GM19239 (cell line): ENCODE measurements at places on chromosomes 11 and 22.

DNA sequence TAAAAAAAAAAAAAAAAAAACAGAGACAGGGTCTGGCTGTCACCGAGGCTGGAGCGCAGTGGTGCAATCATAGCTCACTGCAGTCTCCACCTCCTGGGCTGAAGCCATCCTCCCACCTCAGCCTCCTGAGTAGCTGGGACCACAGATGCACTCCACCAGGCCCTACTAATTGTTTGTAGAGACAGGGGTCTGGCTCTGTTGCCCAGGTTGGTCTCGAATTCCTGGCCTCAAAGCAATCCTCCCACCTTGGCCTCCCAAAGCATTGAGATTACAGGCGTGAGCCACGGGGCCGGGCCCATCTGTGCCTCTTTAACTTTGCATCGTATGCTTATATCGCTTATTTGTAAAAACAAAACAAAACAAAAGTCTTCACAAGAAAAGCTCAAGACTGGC, 3.1 kb downstream of the CPT1A start:
- DNase-seq: no peak

GRCh38 chr22:48376428-48376827, 1451.2 kb downstream of the BRD1 start:
- DNase-seq: no peak

- peak; percentile 28 for DNase-seq
Measured at GRCh38 chr11:13487661-13488030, 8.2 kb downstream of the PTH start.

- DNase-seq: no peak
Measured at GRCh38 chr22:48306284-48306683, 1521.4 kb downstream of the BRD1 start.

GRCh38 chr22:42025421-42025820, 26.8 kb downstream of the WBP2NL start:
- no peak for DNase-seq

GRCh38 chr22:44532552-44532951, 34.5 kb upstream of the RTL6 start:
- no peak for DNase-seq

GRCh38 chr22:49657275-49657973, 170.2 kb downstream of the BRD1 start:
- peak; percentile 75 for DNase-seq

DNA sequence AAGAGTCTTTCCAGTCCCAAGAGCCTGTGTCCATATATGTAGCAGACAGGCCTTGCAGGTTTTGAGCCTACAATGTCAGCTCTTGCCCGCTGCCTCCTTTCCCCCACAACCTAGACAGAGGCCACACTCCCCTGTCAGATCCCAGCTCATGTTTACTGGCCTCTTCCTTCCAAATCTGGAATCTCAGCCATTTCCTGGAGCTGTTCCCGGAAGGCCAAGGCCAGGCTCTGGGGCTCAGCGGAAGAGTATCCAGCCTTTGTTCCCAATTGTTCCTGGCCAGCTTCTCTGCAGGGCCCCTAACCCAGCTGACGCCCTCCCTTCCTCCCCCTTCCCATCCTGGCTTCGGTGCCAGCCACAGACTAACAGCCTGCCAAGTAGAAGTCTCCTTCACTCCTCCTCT, 1.0 kb upstream of the ROBO4 start:
- no peak for DNase-seq

DNA sequence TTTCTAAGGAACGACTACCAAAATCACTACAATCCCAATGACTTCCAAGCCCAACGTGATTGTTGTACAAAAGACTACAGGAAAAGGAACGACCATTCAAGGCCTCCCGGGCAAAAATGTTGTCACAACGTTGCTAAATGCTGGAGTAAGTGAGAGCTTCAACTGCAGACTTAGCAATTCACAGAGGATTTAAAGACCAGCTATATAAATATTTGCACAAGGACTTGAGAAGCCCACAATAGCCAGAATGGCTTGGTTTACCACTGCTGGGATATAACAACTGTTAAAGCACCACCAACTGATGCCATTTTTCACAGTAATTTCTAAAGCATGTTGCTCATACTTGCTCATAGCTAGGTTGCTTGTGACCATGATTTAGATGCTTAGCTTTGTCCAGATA, 78.3 kb downstream of the EMSY start:
- no peak for DNase-seq

DNA sequence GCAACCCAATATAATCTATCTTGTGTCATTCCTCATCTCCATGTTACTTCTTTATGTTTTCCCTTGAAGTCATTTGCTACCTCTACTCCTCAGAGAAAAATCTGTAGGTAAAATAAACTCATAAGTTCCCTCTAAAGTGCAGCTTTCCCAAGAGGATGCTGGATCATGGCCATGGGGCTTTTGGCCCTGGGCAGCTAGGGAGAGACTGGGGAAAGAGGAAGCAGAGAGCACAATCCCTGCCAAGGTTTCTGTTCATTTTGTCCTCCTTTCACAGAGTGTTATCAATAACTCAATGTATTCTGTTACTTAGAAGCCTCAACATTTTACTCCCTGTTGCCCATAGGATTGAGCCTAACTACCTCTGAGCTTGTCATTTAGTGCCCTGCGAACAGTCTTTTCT, 9.0 kb downstream of the RNF121 start:
- DNase-seq: no peak

DNA sequence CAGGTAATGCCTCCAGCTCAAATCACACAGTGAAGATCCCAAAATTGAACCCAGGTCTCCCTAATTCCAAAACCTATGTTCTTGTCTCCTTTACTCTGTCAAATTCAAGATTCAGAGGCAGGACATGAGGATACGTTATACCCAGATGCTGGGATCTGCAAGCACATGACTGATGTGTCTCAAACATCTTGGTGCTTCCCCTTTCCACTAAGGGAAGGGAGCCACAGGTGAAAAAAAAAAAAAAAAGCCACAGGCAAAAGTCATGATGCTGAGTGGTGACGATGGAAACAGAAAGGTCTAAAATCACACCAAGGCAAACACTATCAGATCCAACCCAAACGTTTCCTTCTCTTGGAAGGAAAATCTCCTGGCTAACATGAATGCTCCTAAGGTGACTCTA, 24.0 kb downstream of the ABTB2 start:
- no peak for DNase-seq

- no peak for DNase-seq
Measured at GRCh38 chr11:132463295-132464002, 1068.9 kb downstream of the OPCML start.

GRCh38 chr22:19984201-19984753, 32.3 kb downstream of the ARVCF start:
- DNase-seq: no peak

DNA sequence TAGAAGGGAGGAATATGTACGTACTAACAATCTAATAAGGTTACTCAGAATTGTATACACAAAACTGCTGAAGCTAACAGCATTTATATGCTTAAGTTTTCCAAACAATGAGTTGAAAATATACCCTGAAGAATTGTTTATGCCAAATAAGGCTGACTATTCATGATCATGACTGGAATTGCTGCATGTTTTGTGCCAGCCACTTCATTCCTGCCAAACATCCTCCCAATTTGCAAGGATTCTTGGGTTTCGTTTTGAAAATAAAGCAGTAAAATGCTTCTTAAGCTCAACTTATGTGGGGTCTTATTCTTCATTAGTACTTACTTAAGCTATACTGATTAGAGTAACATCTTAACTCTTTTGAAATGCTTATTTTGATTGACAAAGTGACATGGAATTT, 149.0 kb downstream of the SPON1 start:
- DNase-seq: no peak

- peak; percentile 67 for DNase-seq
Measured at GRCh38 chr11:9060700-9061111, 30.7 kb downstream of the SCUBE2 start.

DNA sequence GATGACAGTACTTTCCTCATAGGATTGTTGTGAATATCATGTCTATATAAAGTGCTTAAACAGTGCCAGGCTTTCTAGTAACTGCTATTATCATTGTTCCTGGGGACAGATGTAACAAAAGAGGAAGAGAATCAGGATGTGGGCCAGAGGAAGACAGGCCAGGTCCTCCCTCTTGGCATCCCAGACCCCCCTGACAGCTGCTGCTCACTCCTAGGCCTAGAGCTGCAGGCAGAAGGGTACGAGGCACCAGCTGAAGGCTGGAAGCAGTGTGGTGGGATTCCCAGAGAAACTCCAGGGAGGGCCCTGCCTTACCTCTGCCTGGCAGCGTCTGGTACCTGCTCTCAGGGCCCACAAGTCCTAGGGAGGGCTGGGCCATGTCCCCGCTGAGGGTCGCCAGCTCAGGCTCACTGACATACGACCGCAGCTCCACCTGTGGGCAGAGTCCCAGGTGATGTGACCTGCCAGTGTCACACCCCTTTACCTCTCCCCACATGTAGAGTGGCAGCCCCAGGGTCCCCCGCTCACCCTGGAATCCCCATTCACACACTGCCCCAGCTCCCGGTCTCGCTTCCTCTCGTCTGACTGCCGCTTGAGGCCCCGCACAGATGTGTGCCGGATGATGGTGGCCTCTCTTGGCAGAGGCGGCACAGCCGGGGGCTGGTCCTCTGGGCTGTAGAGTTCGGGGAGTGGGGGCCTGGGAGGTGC, 52.2 kb downstream of the C11orf58 start:
- no peak for DNase-seq

- DNase-seq: no peak
Measured at GRCh38 chr11:109037856-109038780, 373.2 kb downstream of the DDX10 start.

DNA sequence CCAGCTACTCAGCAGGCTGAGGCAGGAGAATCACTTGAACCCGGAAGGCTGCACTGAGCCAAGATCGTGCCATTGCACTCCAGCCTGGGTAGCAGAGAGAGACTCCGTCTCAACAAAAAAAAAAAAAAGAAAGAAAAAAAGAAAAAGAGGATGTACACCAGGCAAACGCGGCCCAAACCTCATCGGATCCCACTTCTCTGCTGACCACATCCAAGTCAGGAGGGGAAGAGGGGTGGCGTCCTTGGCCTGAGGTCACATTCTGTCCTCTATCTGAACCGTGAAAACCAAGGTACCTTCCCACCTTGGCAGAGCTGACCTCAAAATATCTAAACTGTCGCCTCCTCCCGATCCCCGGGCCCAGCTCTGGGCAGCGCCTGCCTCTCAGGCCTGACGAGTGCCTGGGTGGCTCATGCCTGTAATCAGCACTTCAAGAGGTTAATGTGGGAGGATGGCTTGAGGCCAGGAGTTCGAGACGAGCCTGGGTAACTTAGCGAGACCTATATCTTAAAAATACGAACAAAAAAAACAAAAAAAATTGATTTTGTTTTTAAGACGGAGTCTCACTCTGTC, 25.1 kb downstream of the RGL4 start:
- DNase-seq: no peak

- DNase-seq: no peak
Measured at GRCh38 chr22:27892811-27893210, 26.2 kb downstream of the PITPNB start.

- DNase-seq: no peak
Measured at GRCh38 chr11:116644941-116645305, 127.9 kb downstream of the BUD13 start.

DNA sequence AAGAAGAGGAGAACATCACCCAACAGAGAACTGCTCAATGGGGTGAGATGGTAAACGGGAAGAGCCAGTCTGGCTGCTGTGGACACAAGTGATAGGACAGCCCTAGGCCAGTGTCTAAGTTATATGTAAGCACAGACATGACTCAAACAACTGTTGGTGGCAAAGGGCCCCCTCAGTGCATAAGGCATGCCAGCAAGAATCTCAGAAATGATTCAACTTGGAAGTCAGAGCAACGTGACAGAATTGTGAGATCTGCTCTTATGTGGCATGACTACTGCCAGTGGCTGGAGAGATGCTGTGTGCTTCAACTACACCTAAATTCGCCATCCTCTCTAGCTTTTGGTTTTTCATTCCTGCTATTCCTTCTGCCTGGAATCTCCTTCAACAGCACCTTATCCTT, 7.4 kb downstream of the SLN start:
- no peak for DNase-seq

DNA sequence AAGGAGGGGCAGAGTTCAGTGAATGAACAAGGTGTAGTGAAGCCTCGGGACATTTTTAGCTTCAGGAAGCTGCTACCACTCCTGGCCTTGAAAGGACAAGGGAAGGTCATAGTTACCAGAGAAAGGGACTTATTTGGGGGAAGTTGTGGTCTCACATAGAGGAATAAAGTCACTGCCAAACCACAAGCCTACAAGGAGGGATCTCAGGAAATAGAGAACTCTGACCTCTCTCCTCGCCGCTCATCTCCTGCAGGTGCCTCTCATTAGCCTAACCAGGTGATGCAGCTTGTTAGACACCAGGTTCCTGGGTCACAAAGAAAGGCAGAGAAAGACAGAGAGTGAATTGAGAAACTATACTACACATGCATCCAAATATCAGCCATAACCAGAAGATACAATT, 14.3 kb upstream of the TOLLIP start:
- no peak for DNase-seq

- no peak for DNase-seq
Measured at GRCh38 chr22:47352920-47353700, 590.7 kb downstream of the TBC1D22A start.

GRCh38 chr11:127651175-127651887, 650.8 kb upstream of the KIRREL3 start:
- no peak for DNase-seq

DNA sequence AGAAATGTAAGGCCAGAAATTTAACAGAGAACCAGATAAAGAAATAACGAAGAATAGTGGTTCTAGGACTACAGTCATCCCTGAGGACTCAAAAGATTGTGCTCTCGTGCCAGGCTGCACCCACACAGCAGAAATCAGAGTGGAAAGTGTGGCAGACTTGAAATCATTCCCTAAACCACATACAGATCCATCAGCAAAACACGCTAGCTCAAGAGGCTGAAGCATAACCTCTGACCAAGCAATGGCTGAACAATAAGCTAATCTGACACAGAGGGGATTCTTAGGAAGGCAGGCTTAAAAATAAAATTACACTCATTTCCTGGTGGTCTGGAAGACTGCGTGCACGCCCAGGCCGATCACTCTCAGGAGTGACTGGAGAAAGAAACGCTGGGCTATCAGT, 19.0 kb downstream of the NCF4 start:
- no peak for DNase-seq

GRCh38 chr11:15228331-15228849, 113.7 kb downstream of the INSC start:
- no peak for DNase-seq

- no peak for DNase-seq
Measured at GRCh38 chr11:70494559-70495350, 96.4 kb downstream of the CTTN start.

- no peak for DNase-seq
Measured at GRCh38 chr11:76640501-76640900, 30.0 kb downstream of the LRRC32 start.

- DNase-seq: no peak
Measured at GRCh38 chr11:96197801-96198701, 144.9 kb downstream of the MAML2 start.

GRCh38 chr22:23565915-23566704, 14.0 kb downstream of the IGLL1 start:
- no peak for DNase-seq

GRCh38 chr11:13279487-13279834, 1.9 kb downstream of the BMAL1 start:
- DNase-seq: no peak

DNA sequence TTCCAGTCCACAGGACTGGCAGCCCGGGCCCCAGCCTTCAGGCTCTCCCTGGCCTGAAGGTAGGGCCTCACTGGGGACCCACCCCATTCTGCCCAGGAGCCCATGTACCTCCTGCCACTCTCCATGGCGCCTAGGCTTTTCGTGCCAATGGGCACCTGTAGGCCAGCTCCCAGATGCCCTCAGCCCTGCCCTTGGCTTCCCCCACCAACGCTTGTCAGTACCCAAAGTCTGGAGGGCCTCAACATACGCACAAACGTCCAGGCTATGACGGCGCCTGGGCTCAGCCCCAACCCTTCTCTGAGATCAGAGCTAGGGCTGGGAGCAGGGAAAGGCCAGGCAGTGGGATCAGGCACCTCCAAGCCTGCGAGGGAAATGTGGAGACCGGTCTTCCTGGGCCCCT, 816.9 kb upstream of the LUZP2 start:
- DNase-seq: no peak
